Left lung (tissue), 14 donors: ENCODE measurements at places on chromosomes 7 and 10.

- DNase-seq, result no peak
Observed at GRCh38 chr10:29517352-29517923, 117.3 kb downstream of the SVIL start.

DNA sequence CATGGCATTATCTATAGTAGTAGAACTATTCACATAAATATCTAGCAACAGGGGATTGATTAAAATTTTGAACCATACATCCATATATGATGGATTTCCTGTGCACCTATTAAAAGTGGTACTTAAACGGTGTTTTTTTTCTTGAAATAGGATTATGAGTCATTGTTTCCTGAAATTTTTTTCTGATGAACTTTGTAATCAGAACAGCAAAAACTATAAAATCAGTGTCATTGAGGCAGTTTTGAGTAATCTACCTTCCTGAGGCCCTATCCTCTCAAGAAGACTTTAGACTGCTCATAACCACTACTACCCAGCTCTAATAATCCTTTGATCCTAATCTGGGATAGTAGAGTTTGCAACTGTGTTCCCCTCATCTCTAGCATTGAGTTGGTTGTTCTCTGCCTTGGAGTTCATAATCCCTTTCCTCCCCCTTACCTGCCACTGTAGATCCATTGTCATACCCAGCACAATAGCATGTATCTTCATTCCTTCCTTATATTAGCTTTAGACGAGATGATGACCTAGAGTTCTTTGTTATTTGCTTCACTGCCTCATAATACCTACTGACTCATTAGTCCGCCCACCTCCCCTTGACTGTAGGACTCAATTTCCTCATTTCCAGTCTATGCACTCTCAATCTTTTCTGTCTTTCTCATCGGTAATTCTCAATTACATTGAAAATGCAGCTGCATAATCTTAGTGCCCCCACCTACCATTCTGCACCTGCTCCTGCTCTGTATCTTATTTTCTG lies 133.4 kb downstream of the LRRC4 start:
- DNase-seq, result no peak

DNA sequence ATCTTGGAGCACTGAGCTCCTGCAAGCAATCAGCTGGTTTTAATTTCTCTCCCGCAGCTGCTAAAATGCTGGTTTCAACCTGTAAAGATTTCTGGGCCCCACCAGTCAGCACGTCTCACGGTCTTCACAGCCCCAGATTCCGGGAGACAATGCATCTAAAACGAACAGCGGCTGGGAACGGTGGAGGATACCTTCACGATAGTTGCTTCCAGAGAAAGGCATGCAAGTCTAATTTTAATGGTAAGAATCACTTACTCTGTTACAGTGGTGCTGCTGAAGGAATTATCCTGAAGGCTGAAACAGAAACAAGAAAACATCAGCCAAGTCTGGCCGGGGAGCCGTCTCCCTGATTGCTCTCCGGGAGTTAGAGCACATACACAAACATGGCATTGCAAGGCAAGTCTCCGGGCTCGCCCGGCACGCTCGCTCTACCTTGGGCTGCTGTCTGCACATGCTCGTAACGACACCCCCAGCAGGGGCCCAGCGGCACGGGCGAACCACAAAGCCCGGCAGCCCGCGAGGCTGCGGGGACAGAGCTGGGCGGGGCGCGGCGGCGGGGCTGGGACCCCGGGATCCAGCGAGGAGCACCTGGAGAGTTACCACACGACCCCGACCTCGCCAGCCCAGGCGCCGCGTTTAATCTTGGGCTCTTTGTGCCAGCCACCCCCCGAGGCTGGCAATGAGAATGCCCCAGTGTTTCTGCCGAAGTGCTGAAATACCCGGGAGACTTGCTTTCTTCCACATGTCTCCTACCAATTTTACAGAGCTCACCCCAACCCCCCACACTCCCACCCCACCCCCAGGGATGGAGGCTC lies at the start of gene FAM13C:
TSS of gene FAM13C (minus strand) at position 406 of the 815 bp plus-strand sequence. CDS start at position 317, 89 bp downstream.
- DNase-seq, result peak; percentile 60

DNA sequence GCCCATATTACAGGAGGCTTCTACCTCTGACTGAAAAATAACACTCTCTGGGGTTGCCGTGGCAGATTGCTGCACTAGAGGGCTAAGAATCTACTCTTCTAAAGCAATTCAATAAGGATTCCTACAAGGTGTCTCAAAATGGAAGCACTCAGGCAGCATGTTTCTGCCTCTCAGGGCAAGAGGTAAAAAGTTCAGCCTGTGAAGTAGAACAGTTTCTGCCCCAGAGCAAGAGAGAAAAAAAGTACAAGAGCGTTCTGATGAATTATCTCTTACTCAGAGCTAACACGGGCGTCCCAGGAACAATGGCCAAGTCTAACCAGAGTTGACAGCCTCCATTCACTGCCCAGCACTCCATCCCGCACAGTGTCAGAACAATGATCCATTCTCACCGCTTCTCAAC lies 71.3 kb upstream of the TES start:
- DNase-seq, result no peak
